ENCODE measurements at places on chromosomes 4 and X.

DNA sequence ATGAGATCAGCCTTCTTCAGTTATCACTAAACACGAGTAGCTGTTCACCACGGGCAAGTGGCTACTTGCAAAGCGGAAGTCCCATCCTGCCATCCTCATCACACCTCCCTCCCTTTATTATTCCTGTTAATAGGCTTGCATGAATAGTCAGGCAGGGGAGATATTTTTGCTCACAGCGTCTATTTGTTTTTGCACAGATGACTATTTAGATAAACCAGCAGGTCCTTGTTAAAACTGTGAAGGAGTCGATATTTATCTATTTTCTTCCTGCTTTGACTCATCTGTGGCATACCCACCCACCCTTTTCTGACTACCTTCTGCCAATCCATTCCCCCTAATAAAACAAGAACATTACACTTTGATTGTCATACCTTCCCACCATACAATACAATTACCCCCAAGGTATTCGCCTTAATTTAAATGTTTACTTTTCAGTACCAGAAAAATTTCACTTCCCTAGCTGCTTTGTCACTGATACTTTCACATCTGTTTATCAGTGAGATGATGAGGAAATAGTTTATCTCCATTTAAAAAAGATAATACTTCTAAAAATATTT is 96.6 kb upstream of the BANK1 start:
- DNase-seq = no peak

DNA sequence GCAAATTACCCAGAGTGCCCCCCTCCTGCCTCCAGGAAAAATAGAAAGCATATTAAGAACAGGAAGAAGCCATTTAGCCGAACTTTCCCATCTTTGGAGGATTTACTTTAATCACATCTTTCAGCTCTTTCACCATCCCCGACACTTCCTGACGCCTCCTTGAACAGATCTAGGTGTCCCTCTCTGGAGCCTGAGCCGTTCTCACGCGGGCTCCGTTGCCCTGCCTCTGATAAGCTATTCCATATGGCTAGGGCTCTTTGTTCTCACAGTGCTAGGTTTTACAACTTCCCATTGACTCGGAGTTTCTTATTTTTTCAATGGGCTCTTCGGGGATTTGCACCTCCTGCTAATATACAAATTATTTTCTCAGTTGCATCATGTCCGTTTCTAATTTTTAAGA is 82.1 kb upstream of the GPC4 start:
- no peak for DNase-seq

DNA sequence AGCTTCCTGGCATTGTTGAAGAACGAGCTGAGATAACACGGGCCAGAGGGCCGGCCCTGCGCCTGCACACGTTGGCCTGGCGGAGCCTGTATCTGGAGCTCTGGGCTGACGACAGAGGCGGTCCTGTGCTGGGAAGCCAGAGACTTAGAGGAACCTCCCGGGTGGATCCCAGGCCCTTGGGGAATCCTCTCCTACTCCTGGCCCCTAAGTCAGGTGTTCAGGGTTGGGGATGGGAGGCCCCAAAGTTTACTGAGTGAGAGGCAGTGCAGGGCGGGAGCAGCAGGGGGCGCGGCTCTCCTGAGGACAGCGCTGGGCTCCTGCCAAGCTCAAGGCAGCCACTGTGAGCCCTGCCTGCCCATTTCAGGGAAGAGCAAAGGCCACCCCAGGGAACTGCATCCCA is 2.5 kb upstream of the HTRA3 start:
- DNase-seq = no peak

- no peak for DNase-seq
These were observed 11.1 kb downstream of the SASH3 start for GRCh38 chrX:129790808-129791207.

DNA sequence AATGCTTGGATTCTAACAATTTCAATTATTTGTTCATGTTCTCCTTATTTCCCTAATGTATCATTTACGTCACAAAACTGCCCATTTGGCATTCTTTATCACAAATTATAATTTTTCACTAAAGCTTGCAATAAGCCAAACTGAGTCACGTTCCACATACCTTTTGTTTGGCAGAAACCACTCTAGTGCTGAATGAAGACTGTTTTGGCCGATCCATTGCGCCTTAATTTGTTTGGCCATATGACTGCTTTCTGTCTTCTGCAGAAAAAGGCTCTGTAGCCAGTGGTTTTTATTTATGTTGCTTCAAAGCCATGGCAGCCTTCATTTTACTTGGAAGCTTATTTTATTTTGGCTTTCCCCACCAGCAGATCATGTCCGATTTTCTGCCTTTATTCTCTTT is 184.4 kb upstream of the HAND2 start:
- no peak for DNase-seq

DNA sequence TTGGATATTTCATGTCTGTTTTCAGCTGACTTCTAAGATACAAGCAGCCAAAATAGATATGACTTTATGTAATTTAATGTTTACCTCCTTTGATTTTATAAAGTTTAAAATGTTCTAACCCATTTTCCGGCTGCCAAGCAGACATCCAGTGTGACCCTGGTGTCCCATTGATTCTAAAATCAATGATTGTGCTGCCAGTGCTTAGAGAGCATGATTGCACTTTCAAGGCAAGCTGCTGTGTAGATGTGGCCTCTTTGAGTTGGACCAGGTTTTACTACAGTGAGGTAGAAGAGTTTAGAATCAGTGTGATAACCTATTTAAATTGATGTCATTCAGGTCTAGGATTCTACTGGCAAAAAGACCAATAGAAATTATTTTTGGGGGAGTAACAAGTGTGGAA is 730.9 kb downstream of the STPG2 start:
- no peak for DNase-seq

Data from activated CD4-positive, alpha-beta T cell treated with anti-CD3 and anti-CD28 coated beads, Interleukin-2, amount 50 U/mL, for 4 hours (primary cell).